ENCODE measurements at places on chromosomes 1 and 21. TPM values are rescaled to one million over a fixed set of nuclear protein-coding genes. Genes with fewer than 3 reads are reported as not detected.

DNA sequence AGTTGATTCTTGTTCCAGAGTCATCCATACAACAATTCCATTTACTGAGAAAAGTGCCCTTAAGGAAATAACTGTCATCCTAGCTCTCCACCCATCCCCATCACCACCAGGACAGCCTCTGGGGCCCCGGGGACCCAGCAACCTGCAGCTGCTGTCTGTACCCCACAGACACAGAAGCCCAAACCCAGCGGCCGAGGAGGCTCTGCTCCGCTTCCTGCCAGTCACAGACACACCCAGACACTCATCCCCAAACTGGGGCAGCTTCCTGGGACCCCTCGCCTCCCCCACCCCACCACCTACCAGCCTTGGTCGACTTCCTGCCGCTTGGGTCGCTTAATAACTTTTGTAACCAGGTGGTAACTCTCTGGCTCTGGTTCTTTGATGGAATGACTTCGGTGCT lies 121.6 kb upstream of the SLC25A33 start:
- DNase-seq = no peak

GRCh38 chr1:216332003-216332402 lies 91.2 kb downstream of the USH2A start:
- DNase-seq = no peak

The NLRP3 gene
- total RNA-seq = 3.8 TPM

- DNase-seq = peak; percentile 71
Measured at GRCh38 chr1:39491146-39491921, at the start of gene BMP8A. TSS of gene BMP8A (plus strand) at chr1:39491636. CDS start at chr1:39491992, 356 bp downstream.

The GIPC2 gene
- total RNA-seq = 0.29 TPM

GRCh38 chr1:109717729-109718128 lies 5.7 kb downstream of the GSTM5 start:
- DNase-seq = no peak

GRCh38 chr1:33182401-33182841 lies 578 bp upstream of the TRIM62 start:
- no peak for DNase-seq
